Nasal cavity respiratory epithelium epithelial cell of viscerocranial mucosa (primary cell): ENCODE measurements at places on chromosomes 2 and 18. TPM values are rescaled to one million over a fixed set of nuclear protein-coding genes. Genes with fewer than 3 reads are reported as not detected.

The RRM2 gene
- total RNA-seq, result 0.57 and 1.0 TPM in 2 replicates

The CD8B2 gene
- not detected in 2 replicates for total RNA-seq

The NIF3L1 gene
- total RNA-seq, result 28.1 and 32.1 TPM in 2 replicates

The STPG4 gene
- total RNA-seq, result under 0.01 and 0.07 TPM in 2 replicates

The NT5DC4 gene
- total RNA-seq, result 0.07 TPM in 1 of 2 replicates, not detected in the other

The SLC11A1 gene
- 0.34 and 0.64 TPM in 2 replicates for total RNA-seq

The RAMP1 gene
- total RNA-seq, result 0.34 and 3.9 TPM in 2 replicates

The CYP1B1 gene
- 30.4 and 114 TPM in 2 replicates for total RNA-seq

The CAPN14 gene
- total RNA-seq, result 1.4 and 6.1 TPM in 2 replicates
